ENCODE measurements at places on chromosomes 5 and 9.

GRCh38 chr9:86486891-86487837 is 133.0 kb upstream of the TUT7 start:
- DNase-seq: peak; percentile 61

DNA sequence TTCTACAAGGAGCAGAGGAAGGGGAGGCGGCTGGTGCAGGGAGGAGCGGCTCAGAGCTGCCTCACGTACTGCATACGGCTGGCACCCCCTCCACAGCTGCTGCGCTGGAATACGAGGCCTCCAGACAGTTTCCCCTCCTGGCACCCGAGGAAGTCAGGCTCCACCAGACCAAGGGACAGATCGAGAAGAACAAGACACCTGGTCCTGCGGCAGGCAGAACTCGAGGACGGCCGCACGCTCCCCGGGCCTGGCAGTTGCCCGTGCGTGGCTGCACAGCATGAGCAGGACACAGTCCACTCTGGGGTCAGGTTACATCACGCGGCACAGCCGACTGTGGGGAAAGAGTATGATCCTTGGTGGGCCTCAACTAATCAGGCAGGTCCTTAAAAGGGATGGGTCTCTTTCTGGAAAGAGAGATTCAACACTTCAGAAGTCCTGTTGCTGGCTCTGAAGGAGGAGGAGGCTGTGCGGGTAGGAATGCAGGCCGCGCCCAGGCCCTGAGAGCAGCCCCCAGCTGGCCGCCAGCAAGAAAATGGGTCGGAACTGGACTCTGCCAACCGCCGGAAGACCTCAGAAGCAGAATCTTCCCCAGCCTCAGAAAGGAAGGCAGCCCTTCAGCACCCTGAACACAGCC is 11.6 kb downstream of the UBAC1 start:
- no peak for DNase-seq

DNA sequence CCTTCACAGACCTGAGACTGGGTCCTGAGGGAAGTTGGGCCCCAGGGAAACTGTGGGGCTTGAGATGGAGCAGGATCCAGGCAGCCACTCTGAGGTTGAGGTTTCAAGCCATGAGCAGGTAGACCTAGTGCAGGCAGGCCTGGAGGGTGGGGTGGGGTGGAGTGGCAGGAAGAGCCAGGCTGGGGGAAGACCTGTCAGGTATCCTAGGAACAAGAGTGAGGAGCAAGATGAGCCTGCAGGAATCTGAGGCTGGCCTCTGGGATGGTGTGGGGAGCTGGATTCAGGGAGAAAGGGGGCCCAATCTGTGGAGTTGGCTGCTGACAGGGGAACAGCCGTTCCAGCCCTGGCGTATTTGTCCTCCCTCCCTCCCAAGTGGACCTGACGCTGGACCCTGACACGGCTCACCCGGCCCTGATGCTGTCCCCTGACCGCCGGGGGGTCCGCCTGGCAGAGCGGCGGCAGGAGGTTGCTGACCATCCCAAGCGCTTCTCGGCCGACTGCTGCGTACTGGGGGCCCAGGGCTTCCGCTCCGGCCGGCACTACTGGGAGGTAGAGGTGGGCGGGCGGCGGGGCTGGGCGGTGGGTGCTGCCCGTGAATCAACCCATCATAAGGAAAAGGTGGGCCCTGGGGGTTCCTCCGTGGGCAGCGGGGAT is 9.8 kb downstream of the RACK1 start:
- DNase-seq: no peak

GRCh38 chr9:127353882-127354281 is 43.1 kb upstream of the SLC2A8 start:
- DNase-seq: no peak

DNA sequence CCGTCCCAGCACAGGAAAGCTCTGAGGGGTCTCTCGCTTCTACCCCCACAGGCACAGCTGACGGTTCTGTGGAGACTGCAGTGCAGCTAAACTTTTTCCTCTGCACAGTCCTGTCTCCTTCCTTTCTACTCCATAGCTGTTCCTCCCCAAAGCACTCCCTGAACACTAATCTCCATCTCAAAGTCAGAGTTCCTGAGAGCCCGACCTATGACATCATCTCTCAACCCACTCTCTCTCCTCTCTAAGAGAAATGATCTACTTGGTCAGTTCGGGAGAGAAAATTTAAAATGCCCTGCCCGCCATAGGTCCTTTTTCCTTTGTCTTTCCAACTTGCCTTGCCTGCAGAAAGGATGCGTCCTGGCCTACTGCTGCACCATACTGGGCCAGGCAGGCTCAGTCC is 90.6 kb downstream of the FANCC start:
- DNase-seq: peak; percentile 3

GRCh38 chr9:18982262-18982620 is 50.8 kb downstream of the SAXO1 start:
- DNase-seq: no peak

- DNase-seq: no peak
Measured at GRCh38 chr9:103203172-103203571, 208.0 kb downstream of the CYLC2 start.

GRCh38 chr5:57539281-57539701 is 56.7 kb upstream of the ACTBL2 start:
- DNase-seq: no peak

DNA sequence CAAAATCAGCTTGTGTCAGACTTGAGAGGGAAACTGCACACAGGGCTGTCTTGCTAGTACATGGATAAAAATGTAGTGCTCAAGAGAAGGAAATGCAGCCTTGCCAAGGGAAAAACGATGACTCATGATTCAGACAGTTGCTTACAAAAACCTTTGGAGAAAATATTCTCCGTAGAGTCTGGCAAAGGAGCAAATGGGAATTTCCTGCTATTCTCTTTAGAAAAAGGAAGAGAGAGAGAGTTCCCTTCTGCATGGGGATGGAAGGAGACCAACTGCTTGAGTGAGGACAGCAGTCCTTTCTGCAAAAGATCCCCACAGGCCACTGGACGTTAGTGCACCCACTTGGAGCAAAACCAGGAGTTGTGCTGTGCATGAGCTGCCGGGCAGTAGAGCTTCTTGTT is 7.6 kb downstream of the IFNB1 start:
- DNase-seq: peak; percentile 30

- no peak for DNase-seq
Measured at GRCh38 chr5:126509339-126509738, 85.7 kb downstream of the ALDH7A1 start.

GRCh38 chr5:148343046-148343407 is 7.7 kb downstream of the SPINK9 start:
- DNase-seq: no peak

DNA sequence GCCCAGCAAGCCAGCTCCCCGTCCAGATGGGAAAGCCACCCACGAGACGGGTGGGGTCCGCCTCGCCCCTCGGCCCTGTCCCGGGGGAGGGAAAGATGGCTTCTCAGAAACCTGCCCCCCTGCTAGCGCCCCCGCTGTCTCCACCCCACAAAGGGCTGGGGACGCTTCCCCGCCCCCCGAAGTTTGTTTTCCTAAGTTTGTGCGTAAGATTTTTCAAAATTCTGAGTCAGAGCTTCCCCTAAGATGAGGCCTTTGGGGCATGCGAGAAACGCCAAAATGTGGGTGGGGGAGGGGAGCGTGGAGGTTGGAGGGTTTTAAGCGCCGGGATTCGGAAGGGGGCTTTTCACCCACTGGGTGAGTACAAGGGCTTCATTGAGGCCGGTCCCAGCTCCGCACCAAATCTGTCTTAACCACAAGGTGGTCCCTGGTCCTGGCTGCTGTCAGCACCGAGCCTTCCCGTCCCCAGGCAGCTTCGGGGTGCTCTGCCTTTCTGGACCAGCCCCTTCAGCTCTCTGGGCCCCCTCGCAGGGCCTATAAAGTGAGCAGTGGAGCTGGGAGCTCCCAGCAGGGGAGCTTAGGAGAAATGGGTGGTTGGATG is 32.3 kb downstream of the PRRX2 start:
- peak; percentile 22 for DNase-seq

- DNase-seq: no peak
Measured at GRCh38 chr9:124908098-124908497, 32.8 kb downstream of the GOLGA1 start.

DNA sequence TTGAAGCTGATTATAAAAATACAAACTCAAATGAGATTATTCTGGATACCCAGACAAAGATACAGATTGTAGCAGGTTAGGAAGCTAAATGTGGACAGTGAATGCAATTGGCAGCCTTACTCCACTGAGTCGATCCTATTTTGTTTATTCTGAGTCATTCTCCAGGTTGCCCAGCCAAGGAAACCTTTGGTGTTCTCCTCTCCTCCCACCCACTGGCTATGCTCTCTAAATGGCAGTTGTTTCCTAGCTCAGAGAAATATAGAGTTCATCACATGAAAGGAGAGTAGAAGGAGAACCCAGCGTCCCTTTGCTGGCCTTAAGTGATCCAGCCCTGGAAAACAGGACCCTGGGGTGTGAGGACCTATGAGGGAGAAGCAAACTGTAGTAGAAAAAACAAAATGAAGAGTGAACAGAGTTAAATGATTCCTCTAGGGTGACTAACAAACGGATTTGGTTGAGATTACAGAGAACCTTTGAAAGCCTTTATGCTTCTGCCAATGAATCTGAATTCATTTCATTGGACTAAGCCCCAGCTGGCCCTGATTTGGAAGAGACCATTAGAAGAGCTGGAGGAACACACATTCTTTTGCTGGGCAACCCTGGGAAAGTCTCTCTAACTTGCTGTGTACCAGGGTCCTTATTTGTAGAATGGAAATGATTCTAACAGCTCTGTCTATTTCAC is 95.1 kb downstream of the BRINP1 start:
- no peak for DNase-seq

- DNase-seq: no peak
Measured at GRCh38 chr9:5850724-5851122, 17.8 kb upstream of the ERMP1 start.

GRCh38 chr5:112186401-112186990 is 232.6 kb downstream of the EPB41L4A start:
- DNase-seq: peak; percentile 53

All from suppressor macrophage treated with lipopolysaccharide for 4 hours (primary cell).